ENCODE measurements at places on chromosomes 4 and X.

- no peak for DNase-seq
These were observed 951.5 kb upstream of the SLIT2 start for GRCh38 chr4:19300213-19300612.

DNA sequence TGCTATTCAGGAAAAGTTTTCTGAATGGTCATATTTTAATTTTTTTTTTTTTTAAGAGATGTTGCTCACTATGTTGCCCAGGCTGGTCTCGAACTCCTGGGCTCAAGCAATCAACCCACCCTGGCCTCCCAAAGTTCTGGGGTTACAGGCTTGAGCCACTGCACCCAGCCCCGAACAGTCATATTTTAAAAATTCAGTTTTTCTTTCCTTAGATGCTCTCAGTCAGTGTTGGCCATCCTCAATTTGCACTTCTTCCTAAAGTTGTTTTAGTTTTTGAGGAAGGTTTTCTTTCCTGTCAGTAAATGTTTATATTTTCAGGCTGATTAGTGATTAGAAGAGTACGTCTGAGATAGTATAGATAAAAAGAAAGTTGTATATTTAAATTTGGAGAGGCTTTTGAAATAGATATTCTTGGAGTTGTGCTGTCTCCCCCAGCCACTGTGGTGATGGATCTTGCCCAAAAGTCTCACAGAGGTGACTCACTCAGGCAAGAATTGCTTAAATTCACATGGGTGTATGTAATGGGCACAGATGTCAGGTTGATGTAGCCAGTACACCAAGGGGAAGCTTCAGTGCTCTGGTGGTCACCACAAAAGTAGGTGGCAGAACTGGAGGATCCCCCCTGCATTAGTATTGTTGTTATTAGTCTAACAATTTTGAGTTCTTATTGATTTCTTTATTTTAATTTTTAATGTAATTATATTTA lies 72.2 kb upstream of the ELOVL6 start:
- no peak for DNase-seq

DNA sequence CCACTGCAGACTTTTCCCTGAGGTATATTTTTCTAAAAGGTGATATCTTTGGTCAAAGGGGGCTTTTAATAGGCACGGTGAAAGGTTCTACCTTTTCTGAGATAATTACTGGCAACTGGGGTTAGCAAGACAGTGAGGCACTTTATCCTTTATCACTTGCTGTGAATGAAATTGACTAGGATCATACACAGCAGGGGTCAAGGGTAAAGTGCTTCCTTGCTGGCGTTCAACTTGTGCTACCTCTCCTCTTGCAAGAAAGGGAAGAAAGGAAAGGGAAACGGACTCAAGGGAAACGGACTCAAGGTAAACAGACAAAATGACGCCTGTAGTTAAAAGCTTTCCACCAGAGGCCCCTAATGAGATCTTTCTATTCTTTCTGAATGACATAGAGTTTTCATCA lies 78.6 kb upstream of the RAPGEF2 start:
- no peak for DNase-seq

DNA sequence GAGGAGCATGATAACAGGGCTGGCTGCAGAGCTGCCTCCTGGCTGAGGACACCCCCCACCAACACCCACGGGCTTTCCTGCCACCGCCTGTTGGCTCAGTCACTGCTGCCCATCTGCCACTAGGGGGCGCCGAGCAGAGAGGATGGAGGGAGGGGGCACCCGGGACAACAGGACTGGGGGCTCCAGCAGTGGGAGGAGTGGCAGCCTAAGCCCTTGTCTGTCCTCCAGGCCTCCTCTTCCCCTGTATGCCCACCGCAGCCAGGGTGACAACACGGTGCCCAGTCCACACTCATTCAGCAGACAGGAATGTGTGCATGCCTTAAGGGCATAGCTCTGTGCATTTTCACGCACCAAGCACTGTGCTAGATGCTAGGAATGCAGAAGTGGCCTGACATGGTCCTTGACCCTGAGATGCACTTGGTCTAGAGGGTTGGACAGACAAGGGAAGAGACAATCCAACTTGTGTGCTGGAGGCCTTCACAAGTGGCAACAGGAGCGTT lies 149.9 kb downstream of the AMMECR1 start:
- DNase-seq, result peak; percentile 80

DNA sequence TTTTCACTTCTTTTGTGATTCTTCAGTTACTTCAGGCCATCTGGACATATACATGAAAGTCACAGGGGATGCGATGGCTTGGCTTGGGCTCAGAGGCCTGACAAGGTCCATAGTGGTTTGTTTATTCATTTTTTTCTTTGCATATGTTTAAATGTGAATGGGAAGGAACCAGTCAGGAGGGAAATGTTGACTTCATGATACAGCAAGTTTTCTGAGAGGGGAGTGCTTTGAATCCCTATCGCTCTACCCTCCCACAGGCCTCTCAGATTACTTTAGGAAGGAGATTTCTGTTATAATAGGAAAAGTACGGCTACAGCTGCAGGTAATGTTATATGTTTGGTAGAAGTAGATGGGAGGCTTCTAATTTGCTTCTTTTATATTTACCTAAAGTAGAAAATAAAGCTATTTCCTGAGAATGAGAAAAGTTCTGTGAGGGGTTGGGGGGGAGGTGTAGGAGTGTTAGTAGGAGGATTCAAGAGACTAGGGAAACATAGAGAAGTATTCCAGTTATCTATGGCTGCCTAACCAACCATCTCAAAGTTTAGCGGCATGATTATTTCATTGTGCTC lies 322.9 kb downstream of the RAPGEF2 start:
- no peak for DNase-seq

DNA sequence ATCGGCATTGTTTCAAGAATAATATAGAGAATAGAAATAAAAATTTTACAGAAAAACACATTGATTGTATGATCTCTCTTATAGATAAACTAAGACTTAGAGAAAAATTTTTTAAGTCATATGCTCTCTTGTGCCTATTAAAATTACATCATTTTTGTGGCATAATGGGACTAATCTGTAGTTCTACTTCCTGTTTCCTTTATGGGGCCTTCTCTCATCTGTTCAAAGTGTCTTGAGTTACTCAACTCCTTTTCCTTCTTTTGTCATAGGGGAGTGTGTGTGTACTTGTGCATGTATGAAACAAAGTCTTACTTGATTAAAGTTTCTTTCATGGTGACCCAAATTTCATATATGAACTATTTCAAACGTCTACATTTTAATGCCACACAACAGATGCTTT lies 1448.9 kb upstream of the TENM3 start:
- DNase-seq, result no peak

DNA sequence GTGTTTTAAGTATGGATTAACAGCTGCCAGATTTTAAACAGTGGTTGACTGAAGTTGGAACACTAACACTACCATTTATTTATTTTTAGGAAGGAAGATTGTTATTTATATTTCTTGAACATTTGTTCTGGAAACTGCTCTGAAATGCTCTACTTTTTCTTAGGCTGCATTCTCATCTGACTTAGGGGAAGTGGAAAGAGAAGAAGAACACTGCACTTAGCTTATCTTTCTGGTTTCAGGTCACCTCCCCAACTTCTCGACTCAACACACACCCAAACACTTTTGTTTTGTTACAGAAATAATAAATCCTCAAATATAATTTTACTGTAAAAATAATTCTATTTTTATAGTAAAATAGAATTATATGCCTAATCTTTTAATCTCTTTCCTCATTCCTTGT lies 18.6 kb downstream of the BLTP1 start:
- no peak for DNase-seq

DNA sequence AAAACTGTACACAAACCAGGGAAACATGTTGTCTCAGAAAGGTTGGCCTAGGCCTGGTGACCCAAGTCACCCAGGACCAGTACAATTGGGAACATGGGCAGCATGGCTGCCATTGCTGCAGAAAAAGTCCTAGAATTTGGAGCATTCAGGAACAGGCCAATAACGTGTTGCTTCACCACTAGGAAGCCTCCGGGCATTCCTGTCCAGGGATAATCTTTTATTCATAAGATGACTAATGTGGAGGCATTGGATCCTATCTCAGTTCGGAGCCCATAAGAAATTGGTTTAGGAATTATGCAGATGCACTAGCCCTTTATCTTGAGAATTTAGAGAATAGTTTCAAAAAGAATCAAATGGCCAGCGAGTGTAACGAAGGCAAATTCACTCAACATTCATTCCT lies 242.8 kb upstream of the NDST4 start:
- no peak for DNase-seq

GRCh38 chr4:10296730-10297129 lies 160.5 kb downstream of the ZNF518B start:
- DNase-seq, result no peak

DNA sequence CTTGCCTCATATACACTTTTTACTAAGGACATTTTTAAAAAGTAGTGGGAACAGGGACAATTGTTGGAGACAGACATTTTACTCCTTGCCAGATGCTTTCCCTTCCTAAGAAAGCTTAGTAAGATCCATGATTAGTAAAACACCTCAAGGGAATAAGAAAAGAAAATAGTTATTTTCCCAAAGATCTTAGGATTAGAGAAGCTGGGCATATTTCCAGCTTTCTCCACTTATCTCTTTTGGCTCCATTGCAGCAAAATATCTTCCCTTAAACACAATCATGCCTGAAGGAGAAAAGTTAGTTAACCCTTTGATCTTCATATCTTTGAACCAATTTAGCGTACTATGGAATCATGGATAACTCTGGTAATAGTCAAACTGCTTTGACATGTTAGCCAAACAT lies 257.9 kb downstream of the PCDH18 start:
- no peak for DNase-seq

- DNase-seq, result peak; percentile 40
These were observed 1.6 kb downstream of the PPP3CA start for GRCh38 chr4:101345596-101346350.

DNA sequence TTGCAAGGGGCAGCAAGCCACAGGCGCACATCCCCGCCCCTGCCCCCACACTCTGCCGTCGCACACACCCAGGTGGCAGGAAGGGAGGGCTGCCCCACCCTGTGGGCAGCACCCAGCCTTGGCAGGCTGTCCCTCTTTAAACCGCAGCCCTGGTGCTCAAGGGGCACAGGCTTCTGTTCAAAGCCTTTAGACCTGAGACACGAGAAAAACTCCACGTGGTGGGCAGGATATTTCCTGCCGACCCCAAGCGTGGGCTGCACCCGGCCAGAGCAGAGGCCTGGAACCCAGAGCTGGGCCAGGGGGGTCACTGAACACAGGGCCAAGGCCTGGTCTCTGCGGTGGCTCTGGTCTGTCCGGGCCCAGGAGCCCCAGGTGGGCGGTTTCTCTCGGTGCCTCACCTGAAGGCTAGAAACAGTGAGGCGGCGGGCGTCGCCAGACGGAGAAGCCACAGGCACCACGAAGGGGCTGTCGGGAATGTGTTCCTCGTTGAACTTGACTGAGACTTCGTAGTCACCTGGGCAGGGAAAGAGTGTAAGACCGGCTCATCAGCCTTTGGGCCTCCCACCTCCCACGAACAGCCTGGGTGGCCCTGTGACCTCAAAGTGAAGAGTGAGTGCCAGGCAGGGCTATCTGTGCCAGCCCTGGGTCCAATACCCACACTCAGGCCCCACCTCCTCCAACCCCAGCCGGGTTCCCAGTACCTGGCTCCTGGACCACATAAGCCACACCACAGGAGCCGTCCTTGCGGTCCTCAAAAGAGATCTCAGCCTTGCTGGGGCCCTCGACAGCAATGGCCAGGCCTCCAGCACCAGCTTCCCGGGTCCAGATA lies 23.0 kb downstream of the FLNA start:
- no peak for DNase-seq

- DNase-seq, result no peak
These were observed 62.7 kb upstream of the USP9X start for GRCh38 chrX:41022566-41022965.

- DNase-seq, result no peak
These were observed 13.9 kb downstream of the CSN2 start for GRCh38 chr4:69951602-69952001.

GRCh38 chr4:37538931-37539330 lies 147.2 kb downstream of the RELL1 start:
- no peak for DNase-seq

DNA sequence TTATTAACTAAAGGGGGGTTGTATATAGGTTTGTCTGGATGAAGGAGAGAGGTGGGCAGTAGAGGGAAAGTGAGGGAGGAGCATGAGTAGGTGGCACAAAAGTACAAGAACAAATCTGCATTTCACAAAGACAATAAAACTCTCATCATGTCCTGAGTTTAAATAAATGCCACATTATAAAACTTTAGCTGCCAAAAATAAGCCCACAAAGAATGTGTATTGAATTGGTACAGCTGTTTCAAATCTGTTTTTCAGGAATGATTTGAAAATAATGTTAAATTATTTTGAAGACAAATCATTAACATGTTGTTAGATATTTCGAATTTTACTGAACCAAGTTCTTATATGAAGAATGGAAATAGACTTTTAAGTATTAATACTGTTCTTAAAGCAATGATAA lies 5.8 kb downstream of the CNKSR2 start:
- no peak for DNase-seq

DNA sequence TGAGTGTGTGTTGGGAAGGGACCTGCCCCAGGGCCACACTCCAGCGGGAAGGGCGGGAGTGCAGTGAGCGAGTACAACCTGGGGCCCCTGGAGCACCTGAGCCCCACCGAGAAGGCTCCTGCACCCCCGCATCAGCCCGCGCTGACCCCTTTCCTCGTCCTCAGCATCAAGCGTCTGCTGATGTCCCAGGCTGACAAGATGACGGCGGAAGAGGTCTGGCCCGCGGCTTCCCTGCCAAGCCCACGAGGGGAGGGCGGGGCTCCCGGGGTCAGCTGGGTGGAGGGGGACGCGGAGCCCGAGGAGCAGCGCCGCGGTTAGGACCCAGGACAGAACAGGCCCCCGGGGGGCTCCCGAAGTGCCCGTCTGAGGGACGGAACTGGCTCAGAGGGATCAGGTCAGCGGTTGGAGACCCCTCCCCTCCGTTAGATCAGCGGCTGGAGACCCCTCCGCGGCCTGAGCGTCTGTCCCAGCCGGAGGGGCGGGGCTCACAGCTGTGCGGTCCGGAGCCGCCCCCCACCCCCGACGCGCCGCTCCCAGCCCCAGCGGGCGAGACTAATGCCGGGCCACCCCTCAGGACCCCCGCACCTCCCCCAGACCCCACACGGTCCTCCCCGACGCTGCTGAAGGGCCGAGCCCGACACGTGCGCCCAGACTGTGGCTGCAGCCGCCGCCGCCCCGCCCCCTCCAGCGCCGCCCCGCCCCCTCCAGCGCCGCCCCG lies 6.7 kb downstream of the MYL5 start:
- peak; percentile 68 for DNase-seq

DNA sequence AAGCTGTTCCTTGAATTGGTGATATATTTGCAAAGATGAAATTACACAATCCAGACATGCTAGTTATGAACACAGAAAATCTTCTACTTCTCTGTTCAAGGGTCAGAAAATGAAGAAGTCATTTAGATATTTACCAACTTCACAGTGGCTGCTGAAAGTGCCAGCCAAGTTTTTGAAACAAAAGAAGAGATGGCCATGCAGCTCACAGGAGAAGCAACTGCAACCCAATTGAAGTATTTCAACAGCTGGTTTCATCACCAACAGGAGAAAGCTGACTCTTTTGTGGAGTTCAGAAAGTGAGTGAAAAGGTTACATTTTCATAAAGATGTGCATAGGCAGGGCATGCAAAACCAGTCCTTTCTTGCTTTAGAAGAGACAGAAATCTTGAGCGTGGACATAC lies 70.1 kb upstream of the LSM6 start:
- no peak for DNase-seq

Data from HEK293T (cell line).